ENCODE measurements at places on chromosomes 2 and 18. TPM values are rescaled to one million over a fixed set of nuclear protein-coding genes. Genes with fewer than 3 reads are reported as not detected.

The SLC38A11 gene
- 15.4 TPM for polyA plus RNA-seq

GRCh38 chr2:184644685-184645084, 46.4 kb downstream of the ZNF804A start:
- DNase-seq: no peak

The SCYGR2 gene
- not detected for polyA plus RNA-seq

The REG1A gene
- polyA plus RNA-seq: 2.5 TPM

The ZAP70 gene
- polyA plus RNA-seq: 5.1 TPM

DNA sequence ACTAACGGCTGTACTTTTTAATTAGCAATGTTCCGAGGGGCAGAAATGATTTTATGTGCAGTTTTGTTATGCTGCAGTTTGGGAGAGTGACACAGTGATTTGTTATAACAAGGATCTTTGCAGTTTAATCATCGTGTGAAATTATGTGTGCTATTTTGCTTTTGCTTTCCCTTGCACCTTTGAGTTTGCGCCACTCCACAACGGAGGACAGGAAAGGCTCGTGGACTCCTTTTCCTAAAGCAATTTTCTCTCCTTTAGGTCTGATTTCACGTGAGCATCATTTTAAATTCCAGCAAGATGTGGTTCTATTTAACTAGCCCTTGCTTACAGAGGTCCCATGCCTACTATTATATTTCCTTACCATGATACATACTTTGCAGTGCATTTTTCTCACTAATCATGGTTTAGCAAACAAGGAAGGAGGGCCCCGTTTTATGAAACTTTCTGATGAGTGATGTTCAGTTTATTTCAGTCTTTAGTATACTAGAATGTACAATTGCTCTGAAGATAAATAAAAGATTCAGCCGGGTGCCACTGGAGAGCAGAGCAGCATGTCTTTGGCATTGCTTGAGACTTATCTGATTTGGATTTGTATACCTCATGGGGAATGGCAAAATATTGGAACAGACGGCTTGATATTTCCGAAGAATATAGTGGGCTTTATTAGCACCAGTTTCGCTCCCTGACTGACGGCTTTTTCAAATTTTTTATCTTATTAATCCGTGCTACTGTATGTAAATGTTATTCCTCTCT, 528.2 kb upstream of the FANCL start:
- no peak for DNase-seq

DNA sequence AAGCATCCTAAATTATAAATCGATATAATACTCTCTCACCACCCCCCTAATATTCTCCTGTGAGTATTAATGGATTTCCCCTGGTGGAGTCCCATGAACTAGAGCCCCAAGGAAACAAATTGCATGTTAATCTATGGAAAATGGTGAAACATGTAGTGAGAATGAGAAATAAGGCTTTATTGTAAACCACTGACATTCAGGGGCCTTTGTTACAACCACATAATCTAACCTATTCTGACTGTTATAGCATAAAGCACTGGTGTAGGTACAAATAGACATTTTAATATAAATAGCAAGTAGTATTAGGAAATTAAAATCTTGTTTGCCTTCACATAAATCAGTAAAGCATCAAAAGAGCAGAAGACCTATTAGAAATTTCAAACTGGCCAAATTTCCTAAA, 65.3 kb upstream of the TLK1 start:
- no peak for DNase-seq

- DNase-seq: no peak
Measured at GRCh38 chr2:50597206-50597605, 434.7 kb downstream of the NRXN1 start.

The TMEM247 gene
- polyA plus RNA-seq: not detected

The CCDC141 gene
- 0.70 TPM for polyA plus RNA-seq

The LAMA1 gene
- 2.3 TPM for polyA plus RNA-seq

The ALPG gene
- not detected for polyA plus RNA-seq

The ST6GAL2 gene
- polyA plus RNA-seq: 5.2 TPM

The BARD1 gene
- 8.6 TPM for polyA plus RNA-seq

- no peak for DNase-seq
Measured at GRCh38 chr2:226906163-226906693, 70.4 kb downstream of the RHBDD1 start.

DNA sequence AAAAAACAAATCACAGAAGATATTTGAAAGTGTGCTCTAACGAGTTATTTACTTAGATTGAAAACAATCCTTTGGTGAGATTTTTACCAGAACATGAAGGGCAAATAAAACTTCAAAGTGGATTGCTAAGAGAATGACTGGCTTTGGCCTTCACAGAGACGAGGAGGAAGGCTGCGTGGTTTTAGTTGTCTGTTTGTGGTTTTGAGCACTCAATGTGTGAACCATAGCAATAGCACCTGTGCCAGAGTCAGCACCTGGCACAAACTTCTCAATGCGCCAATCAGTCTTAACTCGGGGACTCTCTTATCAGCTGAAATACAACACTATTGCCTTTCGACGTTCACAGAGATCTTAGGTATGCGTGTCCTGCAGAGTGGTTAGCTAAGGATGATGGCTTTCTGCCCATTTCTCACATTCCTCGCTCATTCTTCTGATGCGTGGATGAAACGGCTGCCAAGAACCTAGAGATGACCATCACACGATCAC, 70.0 kb downstream of the MBP start:
- DNase-seq: no peak

GRCh38 chr2:241408849-241409248, 52.8 kb downstream of the FARP2 start:
- no peak for DNase-seq

DNA sequence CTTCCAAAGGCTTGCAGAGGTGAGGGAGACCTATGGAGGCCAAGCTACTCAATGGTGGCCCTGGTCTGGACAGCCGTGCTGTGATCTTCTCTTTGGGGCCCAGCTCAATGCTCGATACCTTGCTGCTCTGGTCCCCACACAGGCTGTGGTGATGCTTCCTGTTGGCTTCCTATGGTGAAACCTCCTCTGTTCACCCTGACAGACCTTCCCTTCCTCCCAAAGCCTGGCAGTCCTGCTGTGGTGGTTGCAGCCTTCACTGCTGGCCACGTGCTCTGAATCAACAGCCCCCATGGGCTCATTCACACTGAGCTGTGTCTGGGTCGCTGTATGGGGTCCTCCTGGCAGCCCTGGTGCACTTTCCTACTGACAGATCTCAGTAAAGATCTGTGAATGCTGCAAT, 31.0 kb upstream of the GALR1 start:
- no peak for DNase-seq

GRCh38 chr2:192286093-192286701, 91.5 kb upstream of the TMEFF2 start:
- DNase-seq: no peak

DNA sequence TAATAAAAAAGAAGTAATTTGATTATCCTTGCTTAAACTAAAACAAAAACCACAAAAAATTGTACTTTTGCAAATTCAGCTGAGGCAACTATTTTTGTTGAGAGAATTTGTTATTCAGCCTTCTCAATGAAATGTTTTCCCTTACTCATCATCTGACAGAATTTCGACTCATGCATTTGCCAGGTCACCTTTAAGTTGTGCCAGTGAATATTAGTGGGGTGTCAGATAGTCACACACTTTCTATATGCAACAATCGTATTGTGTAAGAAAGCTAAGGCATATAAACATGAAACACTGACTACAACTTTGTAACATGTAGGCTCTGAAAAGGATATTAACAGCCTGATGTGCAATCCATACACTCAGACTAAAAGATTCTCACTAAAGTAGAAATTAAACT, 1653.1 kb upstream of the SLC39A10 start:
- no peak for DNase-seq

DNA sequence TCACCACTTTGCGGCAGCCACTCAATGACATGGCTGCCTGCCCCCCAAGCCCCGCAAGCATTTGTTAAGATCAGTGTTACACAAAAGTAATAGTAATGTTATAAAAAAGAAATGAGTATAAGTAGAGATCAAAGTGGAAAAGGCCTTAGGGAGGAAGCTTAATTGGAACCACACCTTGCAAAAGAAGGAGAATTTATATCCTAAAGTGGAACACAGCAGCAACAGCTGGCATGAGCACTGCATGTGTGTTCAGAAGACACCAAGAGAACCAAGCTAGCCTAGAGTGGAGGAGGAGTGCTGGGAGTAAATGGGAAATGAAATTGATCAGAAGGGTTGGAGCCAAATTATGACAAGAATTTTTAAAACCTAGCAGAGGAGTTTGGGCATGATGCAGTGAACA, 73.1 kb upstream of the STK17B start:
- no peak for DNase-seq

The CHRNA1 gene
- 0.57 TPM for polyA plus RNA-seq

DNA sequence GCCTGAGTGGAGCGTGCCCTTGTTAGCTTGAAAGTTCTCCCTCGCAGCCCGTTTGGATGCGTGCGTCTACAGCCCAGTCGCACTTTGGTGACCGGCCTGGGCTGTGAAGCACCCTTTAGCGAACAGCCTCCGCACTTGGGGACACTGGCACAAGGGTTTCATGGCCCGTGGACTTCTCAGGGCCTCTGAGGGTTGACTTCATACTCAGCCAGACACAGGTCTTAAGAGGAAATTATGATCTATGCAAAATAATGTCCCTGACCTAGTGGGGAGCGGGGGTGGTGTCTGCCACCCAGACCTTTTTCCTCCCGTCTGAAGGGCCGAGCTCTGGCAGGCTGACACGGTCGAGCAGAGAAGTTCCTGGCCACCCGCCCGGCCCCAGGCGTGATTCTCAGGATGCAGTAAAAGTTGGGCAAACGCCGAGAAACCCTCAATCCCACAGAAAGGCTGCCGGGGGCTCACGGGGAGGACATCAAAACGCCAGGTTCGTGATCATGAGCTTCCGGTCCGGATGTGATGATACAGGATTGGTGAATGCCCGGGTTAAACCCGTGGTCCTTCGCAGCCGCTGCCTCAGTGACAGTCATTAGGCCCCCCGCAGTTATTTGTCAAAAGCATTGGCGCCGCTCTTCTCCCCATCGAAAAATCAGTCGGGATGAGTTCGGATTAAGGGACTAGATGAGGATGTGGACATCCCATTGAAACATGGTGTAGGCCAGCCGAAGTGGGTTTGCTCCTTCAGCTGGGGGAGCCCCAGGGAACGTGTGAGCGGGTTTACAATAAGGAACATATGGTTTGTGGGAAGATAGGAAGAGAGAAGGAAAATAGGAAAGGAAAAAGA, 3.6 kb upstream of the PAX3 start:
- no peak for DNase-seq

DNA sequence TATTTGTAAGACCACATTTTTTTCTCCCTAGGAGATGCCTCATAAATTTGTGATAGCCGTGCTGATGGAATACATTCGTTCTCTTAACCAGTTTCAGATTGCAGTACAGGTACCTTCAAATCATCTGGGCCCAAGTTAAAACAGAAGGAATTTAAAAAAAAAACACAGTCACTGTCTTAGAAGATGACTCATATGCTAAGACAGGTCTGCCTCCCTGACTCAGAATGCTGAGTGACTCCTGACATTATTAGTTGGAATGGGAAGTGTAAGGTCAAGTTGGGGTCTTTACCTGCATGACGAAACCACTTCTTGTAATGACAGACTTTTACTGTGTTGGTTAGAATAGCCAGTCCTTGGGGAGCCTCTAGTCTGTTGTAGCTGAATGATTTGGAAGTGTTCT, 26.3 kb downstream of the RMC1 start:
- DNase-seq: no peak

The MOGAT1 gene
- not detected for polyA plus RNA-seq

The CFAP65 gene
- polyA plus RNA-seq: 3.4 TPM

DNA sequence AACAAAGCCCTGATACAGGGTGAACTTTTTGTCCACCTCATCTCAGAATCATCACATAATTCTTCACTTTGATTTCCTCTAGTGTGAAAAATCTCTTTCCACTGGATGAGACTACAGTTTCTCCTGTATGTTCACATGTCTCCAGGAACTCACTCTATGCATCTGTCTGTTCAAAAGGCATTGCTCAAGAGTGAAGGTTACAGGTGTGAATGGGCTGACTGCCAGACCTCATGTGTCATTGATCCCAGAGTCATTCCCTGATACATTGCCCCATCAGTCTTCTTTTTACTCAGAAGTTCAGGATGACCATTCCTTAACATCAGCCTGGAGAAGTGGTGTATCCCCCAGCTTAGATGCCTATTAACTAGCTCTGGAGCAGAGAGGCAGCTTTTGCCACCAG, 4.4 kb upstream of the DSC3 start:
- peak; percentile 44 for DNase-seq

DNA sequence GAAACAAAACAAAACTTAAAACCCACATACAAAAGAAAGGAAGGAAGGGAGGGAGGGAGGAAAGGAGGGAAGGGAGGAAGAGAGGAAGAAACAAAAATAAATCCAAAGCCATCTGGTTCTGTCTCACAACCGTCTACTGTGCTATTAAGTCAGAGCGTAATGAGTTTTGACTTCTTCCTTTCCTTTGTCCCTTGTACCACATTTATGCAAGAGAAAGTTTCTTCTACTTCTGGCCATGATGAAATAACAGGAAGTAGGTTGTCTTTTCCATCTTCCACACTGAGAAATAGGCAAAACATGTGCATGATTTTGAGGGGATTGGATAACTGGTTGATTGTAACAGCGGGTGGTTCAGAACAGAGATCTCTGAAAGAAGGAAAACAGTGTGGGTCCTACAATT, 121.4 kb downstream of the CTAGE1 start:
- DNase-seq: no peak

The PCARE gene
- 0.01 TPM for polyA plus RNA-seq

DNA sequence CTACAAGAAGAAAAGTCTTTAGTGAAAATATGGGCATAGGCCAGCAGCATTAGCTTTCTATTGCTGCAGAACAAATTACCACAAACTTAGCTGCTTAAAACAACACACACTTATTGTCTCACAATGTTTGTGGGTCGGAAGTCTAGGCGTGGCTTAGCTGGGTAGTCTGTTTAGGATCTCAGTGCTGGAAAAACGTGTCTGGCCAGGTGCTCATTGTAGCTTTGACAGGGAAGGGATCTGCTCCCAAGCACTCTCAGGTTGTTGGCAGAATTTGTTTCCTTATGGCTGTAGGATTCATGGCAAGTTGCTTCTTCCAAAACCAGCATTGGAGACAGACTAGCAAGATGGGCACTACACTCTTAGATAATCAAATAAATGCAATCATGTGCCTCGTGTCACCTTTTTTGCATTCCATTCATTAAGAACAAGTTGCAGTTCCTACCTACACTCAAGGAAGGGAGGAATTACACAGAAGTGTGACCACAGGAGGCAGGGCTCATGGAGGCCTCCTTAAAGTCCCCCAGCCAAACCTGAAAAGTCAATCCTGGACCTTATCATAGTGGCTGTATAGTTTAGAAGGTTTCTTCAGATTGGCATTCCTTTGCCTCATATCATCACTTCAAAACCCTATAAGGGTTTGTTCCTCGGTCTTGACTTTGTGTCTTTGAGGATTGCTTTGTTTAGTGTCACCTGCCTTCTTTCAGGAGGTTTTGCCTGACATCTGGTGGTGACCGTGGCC, 17.3 kb downstream of the MRPL30 start:
- no peak for DNase-seq

The ANKAR gene
- polyA plus RNA-seq: 7.7 TPM

The ANO7 gene
- 31.7 TPM for polyA plus RNA-seq

Measured in large intestine (tissue), 12 donors.